ENCODE measurements at places on chromosomes 4 and X.

DNA sequence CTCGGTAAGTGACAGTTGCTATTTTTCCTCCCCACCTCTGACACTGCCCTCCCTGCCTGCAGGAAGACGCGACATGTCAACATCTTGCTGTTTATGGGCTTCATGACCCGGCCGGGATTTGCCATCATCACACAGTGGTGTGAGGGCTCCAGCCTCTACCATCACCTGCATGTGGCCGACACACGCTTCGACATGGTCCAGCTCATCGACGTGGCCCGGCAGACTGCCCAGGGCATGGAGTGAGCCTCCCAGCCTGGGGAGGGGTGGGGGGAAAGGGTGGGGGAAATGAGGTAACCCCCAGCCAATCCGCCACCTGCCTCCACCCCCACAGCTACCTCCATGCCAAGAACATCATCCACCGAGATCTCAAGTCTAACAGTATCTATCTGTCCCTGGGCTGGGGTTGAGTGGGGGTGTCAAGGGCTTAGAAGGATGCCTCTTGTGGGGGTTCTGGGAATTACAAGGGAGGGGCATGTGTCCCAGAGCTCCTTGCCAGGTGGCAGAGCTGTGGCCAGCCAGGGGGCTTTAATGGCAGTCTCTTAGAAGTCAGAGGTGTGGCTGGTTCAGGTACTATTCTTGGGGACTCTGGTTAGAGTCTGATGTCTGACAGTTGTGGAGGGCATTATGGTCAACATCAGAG lies 7.8 kb downstream of the ARAF start:
- no peak for DNase-seq

GRCh38 chr4:178937130-178937529 lies 1494.9 kb upstream of the AGA start:
- no peak for DNase-seq

- DNase-seq: no peak
Observed at GRCh38 chr4:184416913-184417734, 57.2 kb downstream of the IRF2 start.

DNA sequence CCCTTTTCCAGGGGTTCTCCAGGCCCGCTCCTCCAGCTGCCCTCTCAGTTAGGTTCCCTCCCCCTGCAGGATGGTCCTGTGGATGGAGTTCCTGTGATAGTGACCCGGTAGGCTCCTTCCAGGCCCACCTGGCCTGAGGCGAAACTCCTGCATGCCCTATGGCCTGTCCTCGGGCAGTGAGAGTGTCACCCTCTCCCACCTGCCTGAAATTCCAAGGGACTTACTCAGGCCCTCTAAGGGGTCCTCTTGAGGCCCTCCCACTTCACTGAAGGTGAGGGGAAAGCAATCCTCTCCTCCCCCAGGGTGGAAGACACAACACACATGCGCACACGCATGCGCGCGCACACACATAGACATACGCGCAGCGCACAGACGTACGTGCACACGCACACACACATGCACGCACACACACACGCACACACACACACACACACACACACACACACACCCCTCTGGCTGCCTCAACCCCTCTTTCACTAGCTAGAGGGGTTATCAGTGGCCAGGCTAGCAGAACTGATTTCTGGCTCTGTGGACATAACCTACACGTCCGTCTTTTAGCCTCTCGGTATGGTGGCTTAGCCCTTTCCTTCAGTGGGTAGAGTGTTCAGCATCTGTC lies 215.9 kb downstream of the CBR4 start:
- no peak for DNase-seq

DNA sequence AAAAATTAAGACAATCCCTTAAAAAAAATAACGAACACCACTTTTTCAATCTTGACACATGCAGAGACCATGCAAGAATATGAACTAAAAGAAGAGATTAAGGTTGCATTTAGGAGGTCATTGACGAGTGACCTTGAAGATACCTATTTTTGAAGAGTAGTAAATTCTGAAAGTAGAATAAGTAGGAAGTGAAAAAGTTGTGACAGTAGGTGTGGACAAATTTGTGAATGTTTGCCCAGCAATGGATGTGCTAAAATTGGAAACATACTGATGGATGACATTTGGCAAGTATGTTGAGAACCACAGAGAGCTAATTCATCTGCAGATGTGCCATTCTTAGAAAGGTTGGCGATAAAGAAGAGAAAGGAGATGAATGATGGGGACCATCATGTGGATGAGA lies 213.7 kb upstream of the VCX3A start:
- no peak for DNase-seq

GRCh38 chr4:148141501-148141900 lies 300.7 kb downstream of the NR3C2 start:
- no peak for DNase-seq

DNA sequence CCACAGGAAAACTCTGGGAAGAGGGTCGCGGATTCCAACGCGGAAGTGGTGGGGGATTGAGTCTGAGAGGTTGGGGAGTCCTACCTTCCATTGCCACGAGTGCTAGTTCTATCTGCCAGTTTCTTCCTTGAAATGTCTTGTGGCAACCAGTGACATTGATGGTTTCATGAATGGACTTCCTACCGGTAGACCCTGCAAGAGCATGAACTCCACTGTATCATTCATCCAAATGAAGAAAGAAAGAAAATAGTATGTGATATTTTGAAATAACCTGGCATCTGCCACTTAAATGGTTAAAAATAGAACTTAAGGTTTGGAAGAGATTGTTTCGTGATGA lies 1.1 kb upstream of the SLC10A7 start:
- peak; percentile 6 for DNase-seq

DNA sequence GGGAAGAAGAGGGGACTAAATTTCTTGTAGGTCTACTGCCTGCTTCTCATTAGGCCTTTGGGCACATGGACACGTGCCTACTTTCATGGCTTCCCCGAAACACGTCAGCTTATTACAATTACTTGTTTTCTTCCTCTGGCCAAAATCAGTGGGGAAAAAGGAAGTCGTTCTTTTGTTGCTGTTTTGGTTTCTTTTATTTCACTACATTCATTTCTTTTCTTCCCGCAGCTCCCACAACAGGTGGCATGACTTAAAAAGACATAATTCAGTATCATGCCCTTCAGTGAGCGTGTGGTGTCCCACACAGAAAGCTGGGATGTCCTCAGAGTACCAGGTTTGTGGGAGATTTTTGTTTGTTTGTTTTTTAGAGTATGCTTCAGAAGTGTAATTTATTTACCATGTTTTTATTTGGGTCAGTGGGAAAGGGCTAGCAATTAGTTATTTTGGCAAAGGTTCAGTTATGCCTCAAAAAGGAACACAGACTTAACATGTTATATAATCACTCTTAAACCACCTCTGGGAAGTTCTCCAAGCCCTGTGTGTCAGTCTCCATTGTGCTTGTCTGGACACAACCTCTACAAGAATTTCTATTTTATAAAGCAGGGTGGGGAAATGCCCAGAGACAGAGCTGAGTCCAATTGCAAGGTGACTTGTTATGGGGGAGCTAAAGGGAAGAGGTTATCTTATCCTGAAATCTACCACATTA lies 44.2 kb upstream of the SPRY1 start:
- no peak for DNase-seq

DNA sequence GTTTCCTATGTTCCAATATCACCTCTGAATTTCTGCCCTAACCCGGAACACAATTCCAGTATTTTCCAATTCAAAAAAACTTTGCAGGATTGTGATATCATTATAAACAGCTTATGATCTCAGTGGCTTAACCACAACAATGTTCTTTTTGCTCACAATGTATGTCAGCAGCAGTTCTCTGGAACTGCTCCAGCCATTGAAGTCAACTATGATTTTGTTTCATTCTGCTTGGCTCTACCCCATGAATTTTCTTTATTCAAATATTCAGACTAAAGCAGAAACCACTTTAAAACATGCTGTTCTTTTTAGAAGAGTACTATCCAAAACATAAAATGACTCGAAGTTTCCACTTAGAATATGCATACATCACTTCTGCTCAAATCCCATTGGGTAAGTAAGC lies 1611.1 kb downstream of the ARAP2 start:
- DNase-seq: no peak

- DNase-seq: no peak
Observed at GRCh38 chr4:26507286-26507685, 17.0 kb upstream of the CCKAR start.

DNA sequence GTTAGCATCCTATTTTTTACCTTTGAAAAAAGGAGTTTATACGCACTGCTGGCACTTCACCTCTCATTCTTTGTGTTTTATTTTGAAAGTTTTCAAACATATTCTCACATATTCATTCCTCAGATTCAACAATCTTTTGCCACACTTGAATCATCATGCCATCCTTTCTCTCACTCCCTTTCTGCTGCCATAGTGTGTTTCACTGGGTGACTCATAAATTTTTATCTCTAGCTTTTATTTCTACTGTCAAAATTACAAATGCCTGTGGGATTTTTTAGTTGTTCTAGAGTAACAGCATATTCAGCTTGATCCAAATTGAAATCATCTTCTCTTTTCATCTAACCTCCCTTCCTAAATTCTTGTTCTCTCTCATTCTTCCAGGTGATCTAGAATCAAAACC lies 28.0 kb downstream of the MFSD8 start:
- DNase-seq: no peak

DNA sequence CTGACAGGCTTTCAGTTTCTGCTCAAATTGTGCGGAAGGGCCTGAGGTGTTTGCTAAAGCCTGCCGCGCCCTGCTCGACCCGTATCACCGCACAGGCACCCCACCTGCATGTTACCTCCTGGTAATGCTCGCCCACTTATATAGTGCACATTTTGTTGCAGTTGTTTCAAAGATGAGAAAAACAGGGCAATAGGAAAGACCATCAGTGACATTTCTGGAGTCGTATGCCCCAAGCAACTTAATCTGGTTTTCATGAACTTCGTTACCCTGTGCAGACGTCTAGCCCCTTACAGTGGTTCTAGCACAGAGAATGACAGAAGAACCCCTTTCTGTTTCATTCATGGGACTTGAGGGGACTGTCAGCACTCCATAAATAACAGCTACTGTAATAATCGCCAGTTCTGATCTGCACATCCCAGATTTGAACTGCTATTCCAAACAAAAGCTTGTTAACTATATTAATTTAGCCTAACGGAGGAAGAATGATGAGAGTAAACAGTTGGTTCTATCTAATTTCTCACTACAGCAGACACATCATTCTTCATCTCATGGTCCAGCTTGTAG lies 940 bp upstream of the DCTD start:
- DNase-seq: no peak

DNA sequence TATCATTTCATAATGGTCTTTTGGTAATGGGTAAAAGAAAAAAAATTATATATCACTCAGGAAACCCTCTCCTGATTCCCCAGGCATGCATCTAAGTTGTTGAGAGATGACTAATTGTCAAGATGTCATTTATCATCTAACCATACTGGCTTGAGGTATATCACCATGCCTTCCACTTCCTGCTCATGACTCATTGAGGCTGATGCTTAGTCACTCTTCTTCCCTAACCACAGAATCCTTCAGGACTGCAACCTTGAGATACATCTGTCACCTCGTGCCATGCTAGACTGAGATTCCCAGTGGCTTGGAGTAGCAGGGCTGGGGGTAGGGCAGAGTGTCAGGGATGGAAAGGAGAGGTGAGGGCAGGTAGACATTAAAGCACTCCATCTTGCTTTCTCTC lies 782.5 kb upstream of the INTU start:
- no peak for DNase-seq

GRCh38 chr4:94306713-94307112 lies 35.9 kb downstream of the HPGDS start:
- no peak for DNase-seq

GRCh38 chr4:175509320-175509719 lies 302.7 kb downstream of the GPM6A start:
- DNase-seq: no peak

GRCh38 chr4:15953625-15954024 lies 9.3 kb downstream of the FGFBP2 start:
- no peak for DNase-seq

GRCh38 chrX:120775959-120776358 lies 99.7 kb downstream of the CT47B1 start:
- DNase-seq: no peak

GRCh38 chr4:58274553-58274952 lies 1164.4 kb upstream of the IGFBP7 start:
- no peak for DNase-seq

DNA sequence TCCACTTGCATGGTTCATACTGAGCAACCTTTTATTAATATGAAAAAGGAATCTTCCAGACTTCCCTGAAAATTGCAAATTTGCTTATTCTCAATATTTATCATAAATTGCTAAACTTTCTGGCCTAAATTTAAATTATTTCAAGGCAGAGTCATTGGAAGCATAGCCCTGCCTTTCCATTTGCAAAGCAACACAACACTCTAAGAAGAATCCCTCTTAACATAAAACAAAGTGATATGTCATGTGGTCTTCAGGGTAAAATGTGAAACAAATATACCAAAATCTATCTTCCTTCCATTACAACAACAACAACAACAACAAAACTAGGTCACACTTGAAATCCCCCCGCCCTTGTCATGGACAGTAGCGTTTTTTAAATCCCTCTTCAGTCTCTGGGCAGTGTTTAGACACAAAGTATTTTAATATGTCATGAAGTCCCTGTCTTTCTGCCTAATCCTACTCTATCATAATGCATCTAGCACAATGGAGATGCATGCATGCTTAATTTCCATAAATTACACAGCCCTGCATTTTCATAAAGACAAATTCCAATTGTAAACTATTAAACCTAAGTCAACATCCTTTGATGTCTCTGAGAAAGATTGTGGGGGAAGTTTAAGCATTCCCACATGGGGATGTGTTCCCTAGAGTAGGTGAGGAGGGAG lies 668.9 kb upstream of the LCORL start:
- DNase-seq: no peak

DNA sequence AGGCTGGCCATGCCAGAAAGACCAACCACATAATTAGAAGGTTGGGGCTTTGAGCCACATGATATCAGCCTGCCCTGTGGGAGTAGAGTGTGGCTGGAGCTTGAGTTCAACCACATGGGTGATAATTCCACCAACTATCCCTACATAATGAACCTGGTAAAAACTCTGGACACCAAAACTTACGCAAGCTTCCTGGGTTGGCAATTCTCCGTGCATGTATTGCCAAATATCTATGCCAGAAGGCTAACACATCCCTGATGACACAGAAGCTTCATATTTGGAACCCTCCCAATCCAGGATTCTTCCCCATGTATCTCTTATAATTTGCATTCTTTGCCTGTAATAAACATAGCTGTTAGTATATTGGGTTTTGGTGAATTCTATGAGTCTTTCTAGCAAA lies 68.2 kb downstream of the FUNDC1 start:
- DNase-seq: no peak

DNA sequence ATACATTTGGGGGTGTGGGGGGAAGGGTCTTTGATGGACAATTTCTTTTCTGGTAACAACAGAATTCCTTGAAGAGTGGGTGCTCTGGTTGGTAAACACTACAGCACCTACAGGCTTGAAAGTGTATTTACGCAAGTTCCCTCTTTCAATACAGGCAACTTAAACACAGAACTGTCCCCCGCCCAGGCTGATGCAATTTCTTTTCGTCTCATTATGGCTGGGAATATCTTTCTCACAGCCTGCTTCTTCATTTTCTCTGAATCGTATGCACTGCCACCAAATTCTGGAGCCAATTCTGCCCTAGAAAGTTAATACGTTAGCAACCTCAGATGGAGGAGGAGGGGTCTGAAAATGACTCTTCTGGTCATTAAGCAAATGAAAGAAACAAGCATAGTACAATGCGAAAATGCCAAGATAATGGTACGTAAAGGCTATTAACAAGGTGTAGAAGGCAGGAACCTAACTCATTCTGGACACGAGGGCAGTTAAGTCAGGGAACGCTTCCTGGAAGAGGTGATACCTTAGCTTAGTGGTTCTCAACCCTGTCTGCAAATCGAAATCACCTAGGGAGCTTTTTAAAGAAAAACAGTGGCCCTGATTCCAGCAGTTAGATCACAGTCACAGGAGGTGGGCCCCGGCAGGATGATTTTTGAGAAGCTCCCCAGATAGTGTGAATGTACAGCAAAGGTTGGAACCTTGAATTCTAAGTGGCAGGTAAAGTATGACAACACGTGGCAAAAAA lies 1.0 kb downstream of the AGA start:
- DNase-seq: no peak

All from SHP77 (cell line).